ENCODE measurements at places on chromosomes 2 and 18.

DNA sequence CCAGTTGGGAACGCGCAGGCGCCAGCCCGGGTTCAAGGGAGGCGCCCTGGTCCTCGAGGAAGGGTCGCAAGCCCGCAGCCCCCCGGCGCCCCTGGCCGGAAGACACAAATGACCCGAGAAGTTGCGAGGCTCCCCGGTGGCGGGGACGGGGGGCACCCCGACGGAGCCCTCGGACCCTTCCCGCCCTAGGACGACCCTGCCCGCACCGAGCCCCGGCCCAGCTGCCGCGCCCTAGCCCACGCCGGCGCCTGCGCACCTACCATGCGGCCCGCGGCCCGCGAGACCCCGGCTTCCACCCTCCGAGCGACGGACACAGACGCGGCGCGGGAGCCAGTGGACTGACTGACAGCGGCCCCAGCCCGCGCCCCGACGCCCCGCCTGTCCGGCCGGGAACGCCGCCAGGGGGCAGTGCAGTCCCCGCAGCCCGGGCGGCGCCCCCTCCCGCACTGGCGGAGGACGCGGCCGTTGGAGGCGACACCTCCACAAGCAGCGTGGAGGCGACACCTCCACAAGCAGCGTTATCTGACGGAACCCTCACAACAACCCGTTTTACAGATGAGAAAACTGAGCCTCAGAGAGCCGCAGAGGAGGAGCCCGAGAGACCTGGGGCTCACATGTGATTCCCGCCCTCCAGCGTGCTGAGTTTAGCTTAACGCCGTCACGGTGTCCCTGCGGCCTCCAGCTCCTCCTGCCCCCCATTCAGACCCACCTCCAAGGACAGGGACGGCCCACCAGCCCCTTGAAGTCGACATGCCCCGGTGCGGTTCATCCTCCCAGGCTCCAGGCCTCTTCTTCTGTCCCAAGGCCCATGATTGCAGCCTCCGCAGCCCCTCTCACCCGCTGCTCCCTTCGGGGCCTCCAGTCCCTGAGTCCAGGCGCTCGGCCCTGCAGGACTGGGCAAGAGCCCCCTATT is at the start of gene NMUR1:
Gene NMUR1 (minus strand): TSS at position 347 of the 913 bp plus-strand sequence. CDS start 84 bp downstream, at position 263.
- DNase-seq, result peak; percentile 61

DNA sequence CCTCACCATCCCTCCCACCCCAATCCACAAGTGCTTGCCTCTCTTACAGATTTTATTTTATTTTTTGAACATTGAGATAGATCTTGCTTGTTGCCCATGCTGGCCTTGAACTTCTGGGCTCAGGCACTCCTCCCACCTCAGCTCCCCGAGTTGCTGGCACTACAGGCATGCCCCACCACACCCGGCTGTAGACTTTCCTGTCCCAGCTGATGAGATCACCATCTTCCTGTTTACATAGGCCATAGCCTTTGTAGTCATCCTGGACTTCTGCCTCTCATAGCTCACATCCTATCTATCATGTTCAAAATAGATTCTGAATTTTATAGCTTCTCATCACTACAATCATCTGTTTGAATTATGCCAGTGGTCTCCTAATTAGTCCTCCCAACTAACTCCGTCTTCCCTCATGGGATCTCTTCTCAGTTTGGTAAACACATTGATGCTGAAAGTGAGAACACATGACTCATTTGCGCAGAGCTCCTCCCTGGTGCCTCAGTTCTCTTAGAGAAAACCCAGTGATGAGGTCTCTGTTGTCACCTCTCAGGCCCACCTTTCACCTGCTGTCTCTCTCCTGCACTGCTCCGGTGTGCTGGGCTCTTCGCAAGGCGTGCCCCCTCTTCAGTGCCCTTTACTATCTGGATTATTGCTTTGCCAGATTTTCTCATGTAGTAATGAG is 243.0 kb downstream of the ZNF407 start:
- DNase-seq, result peak; percentile 77

- no peak for DNase-seq
Observed at GRCh38 chr2:189657867-189658266, 3.4 kb upstream of the ASNSD1 start.

DNA sequence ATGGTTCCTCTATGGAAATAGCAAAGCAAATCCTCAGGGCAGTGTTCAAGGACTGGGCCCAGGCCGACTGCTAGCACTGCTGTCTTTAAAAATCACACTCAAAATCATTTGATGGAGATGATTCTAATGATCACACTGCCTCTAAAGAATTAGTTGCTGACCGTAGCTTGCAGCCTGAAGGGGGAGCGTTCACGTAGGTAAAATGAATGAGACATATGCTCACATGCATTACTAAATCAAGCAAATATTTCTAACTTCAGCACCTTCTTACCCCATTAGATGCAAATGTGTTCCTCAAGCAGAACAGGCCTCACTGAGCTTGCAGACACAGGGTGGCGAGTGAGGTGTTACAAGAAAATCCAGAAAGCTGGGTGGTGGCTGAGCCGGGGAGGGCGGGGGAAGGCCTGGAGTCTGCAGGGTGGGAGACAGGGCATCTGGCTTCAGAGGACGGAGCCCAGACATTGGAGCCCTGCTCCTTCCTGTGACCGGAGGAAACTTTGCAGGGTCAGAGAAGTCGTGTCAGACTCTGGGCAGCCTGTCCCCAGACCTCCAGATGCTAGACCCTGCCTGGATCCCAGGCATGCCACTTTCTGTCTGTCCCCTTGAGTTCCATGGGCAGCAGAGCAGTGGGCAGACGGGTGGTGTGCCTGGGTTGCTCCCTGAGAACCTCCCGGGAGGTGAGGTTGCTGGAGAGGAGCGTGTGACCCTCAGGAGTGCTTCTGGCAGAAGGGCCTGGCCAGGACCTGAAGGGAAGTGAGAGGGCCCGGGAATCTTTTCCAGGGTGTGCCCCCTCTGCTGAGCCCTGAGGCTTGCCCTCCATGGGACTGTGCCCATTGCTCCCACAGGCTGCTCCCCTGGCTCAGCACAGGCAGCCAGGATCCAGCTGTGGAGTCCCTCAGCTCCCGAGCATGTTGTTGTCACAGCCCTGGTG is 7.1 kb upstream of the NPPC start:
- no peak for DNase-seq

DNA sequence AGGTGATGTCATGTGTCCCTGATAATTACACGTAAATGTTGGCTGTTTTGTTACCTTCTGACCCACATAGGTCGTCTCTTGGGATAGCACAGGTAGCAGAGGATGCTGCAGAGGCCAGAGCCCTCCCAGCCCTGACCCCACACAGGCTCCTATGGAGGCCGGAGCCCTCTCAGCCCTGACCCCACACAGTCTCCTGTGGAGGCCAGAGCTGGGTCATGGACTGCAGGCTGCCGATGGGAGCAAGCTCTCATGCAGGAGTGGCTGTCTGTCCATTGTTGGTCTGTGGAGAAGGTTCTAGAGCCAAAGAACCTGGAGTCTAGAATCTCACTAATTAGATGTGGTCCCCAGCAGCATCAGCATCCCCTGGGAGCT is 155.5 kb downstream of the LDLRAD4 start:
- DNase-seq, result no peak

DNA sequence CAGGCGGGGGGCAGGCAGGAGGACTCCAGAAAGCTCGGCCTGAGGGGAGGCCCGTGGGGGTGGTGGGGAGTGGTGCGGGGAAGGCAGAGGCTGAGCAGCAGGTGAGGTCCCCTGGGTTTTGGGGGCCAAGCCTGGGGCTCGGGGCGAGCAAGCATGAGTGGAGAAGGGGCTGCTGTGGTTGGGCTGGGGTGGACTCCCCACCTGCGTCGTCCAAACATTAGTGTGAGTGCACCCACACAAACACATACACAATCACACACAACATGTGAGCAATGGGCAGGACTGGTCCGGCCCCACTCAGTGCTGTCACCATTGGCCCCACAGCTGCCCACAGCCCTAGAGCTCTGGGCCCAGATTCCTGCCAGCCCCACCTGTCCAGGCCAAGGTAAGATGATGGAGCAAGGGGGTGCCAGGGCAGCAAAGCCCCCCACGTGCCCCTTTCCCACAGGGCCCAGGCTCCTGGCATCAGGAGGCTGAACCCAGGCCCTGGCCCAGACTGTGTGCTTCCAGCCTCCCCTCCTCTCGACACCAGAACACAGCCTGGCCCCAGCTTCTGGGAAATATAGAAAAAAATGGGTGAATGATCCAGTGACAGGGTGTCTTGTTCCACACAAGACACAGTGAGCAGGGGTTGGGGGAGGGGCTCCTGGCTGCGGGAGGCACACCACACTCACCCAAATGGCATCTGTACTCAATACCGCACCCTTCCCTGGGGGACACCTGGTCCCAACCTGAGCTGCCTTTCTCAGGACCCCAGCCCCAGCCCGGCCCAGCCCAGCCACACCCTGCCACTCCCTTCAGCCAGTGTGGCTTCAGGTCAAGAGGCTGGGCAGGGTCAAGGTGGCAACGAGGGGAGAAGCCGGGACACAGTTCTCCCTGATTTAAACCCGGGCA is 463 bp upstream of the ALPP start:
- no peak for DNase-seq

GRCh38 chr2:33216508-33217182 is 259.8 kb upstream of the RASGRP3 start:
- DNase-seq, result no peak

All from NCI-H510A treated with DMSO at 0.1 percent for 48 hours (cell line).